ENCODE measurements at places on chromosomes 5 and 9.

- DNase-seq: no peak
These were observed 9.4 kb downstream of the MRRF start for GRCh38 chr9:122274055-122274454.

GRCh38 chr9:14043483-14043882, 270.5 kb downstream of the NFIB start:
- DNase-seq: no peak

DNA sequence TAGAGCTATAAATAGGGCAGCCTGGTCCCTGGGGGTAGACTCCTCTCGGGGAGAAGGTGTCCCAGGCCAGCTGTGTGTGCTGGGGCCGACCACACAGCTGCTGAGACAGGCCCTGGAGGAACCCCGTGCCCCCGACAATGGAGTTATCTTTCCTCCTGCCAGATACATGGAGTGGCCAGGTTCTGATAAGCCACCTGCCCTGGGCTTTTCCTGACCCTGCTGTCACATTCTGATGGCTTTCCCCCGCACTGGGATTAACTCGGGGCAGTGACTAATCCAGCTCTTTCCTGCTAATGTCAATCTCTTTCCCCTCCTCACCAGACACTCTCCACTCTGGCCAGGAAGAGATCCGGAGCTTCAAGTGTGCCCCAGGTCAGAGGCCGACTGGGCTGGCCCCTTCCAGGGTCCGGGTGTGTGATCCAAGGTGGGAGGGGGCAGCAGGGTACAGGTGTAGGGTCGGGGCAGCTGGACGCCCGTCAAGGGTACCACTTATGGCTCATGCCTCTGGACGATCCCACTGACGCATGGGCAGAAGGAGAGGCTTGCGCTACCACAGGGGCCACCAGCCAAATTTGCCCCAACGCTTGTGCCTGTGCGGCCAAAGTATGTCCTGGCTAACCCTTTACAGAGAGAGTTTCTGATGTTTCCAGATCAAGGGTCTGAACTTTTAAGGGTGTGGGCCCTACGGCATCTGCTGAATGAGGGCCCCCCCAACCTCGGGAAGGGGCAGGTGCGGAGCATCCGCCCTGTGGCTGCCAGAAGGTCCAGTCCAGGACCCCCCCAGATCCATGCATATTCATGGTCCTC, 20.6 kb upstream of the COL5A1 start:
- no peak for DNase-seq

GRCh38 chr9:70421272-70422180, 7.1 kb upstream of the KLF9 start:
- DNase-seq: no peak

DNA sequence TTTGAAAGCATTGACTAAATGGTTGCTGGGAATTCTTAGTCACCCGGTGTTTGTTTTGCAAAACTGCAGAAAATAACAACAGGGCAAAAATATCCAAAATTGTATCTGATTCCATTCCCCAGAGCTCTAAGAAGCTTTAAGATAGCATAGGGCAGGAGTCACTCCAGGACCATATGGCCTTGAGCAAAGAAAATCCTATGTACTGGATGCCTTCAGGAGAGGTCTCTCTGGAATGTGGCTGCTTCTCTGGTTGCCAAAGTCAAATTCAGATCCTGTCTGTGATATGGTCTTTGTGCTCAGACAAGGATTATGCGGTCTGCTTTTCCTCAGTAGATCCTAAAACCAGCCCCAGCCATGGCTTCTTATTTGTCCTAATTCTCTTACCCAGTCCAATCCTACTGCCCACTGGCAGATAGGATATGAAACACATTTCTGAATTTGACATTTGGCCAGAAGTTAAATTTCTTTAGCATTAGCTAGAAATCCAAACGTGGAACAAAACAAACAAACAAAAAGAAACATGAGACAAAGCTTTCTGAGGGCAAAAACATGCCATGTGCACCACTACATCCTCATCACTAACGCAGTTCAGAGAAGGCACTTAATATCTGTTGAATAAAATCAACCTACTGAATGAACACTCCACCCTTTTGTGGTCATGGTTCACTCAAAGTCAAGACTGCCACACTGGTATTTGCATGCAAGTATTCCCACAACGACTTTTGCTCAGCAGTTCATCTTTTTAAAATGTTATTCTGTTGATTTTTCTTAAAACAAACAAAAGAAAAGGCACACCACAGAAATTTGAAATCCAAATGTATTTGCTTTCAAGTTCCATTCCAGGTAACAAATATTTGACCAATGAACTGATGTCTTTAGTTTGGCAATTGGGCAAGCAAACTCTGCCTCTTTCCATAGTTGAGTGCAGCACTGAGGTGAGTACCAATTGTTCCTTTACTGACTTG, 165.7 kb downstream of the TRPM6 start:
- DNase-seq: no peak

GRCh38 chr9:126861707-126862103, 1.3 kb downstream of the ZBTB34 start:
- peak; percentile 75 for DNase-seq

DNA sequence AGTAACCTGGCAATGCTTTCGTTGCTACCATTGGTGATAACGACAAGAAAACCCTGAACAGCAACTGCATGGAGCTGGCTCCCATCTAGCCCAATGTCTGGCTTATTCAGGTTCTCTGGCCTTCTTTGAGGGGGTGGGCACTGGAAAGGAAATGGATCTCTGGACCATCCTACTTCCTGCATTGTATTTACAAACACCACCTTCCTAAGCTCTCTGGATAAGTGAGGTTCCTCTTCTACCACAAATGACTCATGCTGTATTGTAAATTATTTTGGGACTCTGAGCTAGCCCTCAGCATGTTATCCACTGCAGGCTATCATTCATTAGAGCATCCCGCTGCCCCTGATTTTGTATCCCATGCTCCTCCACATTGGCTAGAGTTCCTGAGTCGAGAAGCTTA, 136.9 kb upstream of the KLF9 start:
- DNase-seq: no peak

DNA sequence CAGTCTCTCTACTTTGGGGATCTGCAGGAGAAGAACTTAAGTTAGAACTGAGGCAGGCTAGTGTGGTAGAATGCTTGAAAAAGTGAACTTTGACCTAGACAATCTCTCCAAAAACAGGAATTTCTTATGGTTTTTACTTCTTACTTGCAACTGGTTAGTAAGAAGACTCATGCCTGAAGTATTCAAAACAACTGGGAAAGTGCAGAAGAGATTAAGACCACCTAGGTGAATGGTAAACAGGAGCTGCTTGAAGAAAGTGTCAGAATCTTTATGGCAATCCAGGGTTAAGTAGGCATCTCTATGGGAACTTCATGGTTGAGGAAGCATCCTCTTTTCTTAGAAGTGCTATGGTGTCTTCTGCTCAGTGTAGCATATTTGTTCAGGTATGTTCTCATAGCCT, 428.6 kb upstream of the TLE4 start:
- DNase-seq: no peak

- no peak for DNase-seq
These were observed 41.2 kb downstream of the RALGPS1 start for GRCh38 chr9:126955811-126956210.

DNA sequence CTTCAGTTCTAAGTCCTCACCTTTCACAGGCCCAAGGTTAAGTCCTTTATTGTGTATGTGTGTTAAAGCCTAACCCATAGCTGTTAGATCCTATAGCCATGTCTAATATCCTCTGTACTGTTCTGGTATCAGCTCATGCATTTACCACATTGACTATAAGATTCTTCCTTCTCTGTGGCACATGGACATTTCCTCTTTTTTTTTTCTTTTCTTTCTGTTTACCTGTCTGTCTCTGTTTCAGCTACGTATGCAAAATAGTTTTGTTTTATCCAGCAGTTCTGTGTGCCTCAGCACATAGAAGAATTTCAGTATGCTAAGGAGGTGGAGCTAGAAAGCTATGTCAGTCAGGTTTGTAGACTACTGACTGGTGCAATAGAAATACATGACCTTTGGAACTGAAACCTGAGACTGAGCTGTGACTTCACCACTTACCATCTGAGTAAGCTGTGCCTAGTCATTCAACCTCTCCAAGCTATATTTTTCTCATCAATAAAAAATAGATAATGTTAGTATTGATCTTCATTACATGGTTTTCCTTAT, 155.6 kb upstream of the VLDLR start:
- DNase-seq: no peak

- DNase-seq: peak; percentile 57
These were observed 211.6 kb downstream of the MSX2 start for GRCh38 chr5:174935854-174936474.

DNA sequence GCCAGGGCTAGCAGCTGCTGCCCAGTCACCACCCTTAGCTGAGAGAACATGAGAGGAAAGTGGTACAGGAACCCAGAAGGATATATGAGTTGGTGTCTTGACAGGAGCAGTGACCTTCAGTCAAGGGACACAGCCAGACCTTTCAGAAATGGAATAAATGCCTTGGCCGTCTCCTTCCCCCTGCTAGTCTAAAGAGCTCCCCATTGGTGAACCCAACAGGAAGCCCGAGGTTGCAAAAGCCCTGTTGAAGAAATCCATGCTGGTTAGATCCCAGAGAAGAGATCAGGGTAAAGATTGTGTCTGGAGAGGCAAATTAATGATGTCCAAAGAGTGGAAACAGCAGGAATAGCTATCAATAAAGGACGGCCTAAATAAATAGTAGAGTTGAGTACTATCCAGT, 244.5 kb downstream of the NR3C1 start:
- DNase-seq: no peak

DNA sequence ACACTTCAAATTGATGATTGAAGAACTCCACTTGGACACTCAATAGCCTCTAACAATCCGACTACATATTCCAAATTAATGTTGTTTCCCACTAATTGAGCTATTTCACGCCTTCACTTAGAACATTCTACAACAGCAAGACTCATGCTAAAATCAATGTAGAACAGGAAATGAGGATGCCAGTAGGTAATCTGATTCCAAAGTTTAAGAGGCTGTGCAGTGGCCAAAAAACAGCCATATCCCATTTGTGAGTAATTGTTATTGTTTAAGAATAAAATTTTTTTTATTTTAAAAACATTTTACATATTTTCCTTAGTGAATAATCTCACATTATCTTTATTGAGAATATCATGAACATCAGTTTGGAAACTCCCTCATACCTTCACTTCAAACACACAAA, 35.7 kb upstream of the GHR start:
- no peak for DNase-seq
